Urinary bladder (tissue), 4 donors: ENCODE measurements at places on chromosomes 13 and 19.

DNA sequence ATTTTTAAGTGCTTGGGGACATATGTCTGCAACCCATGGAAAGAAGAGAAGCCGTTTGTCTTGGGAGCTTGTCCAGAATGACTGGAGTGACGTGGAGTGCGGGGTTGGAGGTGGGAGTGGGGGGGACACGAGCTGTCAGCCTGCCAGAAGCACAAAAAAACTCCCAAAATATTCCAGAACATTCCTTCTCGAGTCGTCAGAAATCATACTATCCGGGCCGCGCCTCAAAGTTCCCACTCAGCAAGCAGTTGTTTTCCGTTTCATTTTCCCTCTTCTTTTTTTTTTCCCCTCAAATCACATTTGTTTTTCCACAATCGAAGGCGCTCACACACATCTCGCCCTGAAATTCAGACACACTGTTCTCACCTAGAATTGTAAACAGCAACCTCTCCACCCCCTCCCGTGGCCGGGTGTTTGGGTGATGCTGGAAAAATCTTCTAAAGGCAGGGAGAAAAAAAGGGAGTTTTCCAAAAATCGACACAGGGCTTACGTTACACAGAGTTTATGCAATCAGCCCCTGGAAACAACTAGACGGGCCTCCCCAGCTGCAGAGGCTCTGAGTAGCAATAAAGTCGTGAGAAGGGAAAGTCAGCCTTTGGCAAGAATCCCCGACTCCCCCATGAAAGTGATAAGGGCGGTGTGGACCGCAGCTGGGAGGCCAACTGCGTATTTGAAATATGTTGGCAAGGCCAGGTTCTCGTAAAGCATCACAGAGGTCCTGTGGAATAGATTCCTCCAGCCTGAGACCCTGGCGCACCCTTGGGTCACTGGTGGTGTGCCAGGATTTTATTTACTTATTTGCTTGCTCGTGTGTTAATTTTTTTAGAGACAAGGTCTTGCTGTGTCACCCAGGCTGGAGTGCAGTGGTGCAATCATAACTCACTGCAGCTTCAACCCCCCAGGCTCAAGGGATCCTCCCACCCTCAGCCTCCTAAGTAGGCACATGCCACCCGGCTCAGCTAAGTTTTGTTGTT is 31.2 kb upstream of the KLF2 start:
- peak; percentile 93 for DNase-seq

- no peak for DNase-seq
Measured at GRCh38 chr13:67306742-67307141, 76.6 kb upstream of the PCDH9 start.

GRCh38 chr19:53789708-53790678 is 34.1 kb downstream of the NLRP12 start:
- DNase-seq, result no peak

GRCh38 chr19:39709026-39709872 is 5.0 kb downstream of the LGALS14 start:
- no peak for DNase-seq

- no peak for DNase-seq
Measured at GRCh38 chr13:48402325-48402932, 10.5 kb downstream of the LPAR6 start.

DNA sequence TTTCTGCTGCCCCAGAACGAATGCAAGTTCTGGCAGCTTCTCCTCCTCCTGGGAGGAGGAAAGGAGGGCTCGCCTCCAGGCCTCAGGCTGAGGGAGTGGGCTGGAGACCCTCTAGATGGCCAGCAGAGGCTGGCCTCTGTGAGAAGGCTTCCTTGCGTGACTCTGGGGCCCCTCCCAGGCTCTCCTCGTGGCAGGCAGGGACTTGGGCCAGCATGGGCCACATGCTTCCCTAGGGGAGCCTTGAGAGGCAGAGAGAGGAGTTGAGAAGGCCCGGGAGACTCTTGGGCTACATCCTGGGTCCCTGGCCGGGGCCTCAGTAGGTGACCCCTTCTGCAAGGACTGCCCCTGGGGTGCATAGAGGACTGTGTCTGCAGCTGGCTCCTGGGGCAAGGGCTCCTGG is 25.9 kb downstream of the LYL1 start:
- DNase-seq, result no peak

DNA sequence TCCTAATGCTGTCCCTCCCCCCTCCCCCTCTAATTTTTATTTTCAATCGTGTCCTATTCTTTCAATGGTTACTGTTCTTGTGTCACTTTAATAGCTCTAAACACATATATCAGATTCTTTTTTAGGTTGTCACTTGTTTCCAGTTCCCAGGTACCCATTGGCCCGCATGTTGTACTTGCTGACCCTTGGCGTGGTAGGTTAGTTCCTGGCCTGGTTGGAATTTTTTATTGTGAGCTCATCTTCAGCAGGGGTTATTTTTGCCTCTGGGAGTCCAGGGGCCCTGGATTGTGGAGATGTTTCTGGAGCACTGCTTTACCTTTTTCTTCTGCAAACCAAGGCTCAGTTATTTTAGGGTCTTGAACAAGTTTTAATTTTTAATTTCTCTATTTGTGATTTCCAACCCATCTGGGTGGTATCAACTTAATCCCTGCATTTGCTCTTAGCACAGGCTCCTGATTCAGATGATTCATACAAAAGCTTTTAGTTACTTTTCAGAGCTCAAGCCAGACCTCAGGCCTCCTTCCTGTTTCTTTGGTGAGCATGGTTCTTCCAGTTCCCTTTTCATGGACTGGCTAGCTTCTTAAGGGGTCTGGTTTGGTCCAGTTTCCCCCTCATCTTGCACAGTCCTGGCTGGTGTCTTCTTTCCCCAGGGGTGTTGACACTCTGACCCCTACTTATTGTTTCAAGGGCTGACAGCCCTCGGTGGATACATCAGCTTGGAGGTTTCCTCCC is 220.5 kb downstream of the TM9SF2 start:
- no peak for DNase-seq

- DNase-seq, result no peak
Measured at GRCh38 chr19:35208121-35208520, 20.4 kb downstream of the FAM187B start.

DNA sequence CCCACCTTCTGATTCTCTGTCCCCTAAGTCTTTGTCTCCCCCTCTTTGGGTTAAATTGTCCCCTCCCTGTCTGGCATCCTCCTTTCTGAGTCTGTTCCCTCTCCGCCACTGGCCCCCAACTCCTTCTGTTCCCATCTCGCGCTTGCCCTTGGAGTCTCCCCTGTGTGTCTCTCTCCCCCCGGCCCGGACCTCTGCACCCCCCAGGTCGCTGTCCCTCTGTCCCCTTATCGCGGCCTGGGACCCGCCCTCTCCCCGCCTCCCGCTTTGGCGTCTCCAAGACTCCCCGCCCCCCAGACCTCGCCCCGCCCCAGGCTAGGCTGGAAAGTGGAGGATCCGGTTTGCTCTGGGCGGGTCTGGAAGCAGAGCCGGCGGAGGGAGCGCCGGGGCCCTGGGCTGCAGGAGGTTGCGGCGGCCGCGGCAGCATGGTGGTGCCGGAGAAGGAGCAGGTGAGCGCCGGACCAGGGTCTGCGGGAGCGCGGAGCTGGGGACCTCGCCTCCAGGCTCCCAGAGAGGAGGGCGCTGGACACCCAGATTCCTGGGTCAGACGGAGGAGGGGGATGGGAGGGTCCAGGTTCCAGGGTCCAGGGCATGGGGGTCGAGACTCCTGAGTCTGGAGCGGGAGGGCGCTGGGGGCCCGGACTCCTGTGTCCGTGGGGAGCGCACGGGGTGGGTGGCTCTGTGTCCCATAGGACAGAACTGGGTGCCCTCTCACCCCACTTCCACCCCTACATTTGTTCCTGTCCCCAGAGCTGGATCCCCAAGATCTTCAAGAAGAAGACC is at the start of gene TRPM4:
TRPM4 (plus strand) TSS at position 348 of the 780 bp plus-strand sequence; CDS start at position 423, 75 bp downstream.
- peak; percentile 84 for DNase-seq

DNA sequence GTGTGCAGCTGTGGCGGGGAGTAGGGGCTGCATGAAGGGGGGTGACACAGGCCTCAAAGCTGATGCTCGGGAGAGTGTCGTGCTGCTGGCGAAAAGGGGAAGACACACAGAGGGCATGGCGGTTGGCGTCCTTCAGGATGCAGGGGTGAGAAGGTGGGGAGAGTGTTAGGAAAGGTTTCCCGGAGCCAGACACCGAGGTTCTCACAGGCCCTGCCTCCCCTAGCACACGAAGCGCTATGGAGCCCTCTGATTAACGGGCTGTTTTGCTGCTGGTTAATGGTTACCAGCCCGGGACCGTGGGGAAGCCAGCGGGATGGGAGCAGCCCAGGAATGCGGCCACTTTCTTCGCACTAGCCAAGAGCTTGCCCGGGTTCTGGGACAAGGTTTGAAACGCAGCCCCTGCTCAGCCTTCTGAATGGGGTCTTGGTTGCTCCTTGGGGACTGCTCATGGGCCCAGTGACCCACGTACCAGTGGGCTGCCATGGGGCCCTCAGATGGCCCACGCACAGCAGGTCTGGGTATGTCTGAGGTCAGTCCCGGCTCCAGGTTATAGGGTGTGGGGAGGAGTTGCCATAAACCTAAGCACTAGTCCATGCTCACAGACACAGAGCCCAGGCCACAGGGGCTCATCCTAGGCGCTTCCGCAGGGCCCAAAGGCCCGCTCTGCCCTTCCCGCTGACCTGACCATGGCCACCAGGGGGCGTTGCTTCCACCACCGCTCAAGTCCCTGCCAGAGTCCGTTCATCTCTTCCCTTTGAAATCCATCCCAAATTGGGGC is 31.3 kb upstream of the ISYNA1 start:
- no peak for DNase-seq

GRCh38 chr13:56066321-56066720 is 1074.4 kb upstream of the PRR20A start:
- no peak for DNase-seq

GRCh38 chr13:90798381-90798780 is 549.1 kb upstream of the MIR17HG start:
- no peak for DNase-seq

DNA sequence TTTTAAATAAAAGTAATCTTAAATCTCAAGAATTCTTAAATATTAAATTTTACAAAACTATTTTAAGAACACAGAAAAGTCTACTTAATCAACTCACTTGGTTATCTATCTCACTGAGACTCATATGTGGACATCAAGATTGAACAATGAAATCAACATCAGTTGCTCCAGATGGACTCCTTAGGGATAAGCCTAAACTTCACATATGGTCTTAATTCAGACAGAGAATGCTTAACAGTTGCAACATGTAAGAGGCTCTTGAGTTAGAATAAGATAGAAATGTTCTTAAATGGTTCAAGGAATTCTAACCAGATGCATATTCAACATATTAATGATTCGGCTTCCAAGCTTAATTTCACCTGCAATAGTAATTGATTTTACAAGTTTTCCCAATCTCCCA is 1730.9 kb downstream of the PCDH9 start:
- no peak for DNase-seq

DNA sequence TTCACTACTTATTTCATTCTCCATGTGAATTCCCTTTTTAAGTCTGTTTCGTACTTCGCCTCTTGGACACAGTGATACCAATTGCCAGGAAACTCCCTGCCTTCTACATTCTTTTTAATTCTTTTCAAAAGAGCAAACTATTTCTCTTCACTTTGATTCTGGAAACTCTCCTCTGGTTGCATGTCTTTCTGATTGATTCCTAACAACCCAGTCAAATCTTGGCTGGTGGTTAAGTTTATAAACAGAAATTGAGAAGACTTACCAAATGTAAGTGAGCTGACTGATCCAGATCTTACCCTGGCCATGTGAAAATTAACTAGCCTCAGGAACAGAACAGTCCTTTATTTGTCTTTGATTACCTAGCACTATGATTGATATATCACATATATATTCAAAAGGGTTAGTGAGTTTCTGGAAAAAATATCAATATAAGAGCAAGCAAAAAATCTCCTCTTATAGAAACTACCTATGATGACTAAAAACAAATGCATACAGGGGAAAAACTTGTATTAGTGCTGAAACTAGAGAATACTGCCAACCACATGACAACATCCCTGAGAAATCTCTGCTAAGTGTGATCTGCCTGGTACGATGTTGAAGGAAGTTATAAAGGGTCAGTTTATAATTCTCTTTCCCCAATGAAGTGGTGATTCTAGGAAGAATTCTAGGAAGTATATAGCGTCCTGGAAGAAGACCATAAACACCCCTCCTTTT is 152.6 kb upstream of the HTR2A start:
- DNase-seq, result no peak

DNA sequence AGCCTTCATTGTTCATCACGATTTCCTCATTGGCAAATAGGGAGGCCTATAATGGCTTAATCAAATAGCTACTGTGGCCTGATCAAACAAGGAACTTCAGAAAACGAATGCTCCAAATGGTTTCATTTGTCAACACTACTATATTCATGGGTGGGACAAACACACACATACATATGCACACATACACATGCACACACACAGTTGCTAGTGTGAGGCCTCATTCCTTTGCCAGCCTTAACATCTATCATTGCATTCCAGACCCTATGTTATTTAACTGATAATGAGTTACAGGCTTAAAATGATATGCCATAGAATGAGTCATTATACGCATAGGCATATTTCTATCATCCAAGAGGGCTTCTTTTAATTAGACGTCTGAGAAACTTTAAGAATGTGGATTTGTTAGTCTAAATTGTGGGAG is 140.2 kb downstream of the KLF5 start:
- DNase-seq, result no peak

GRCh38 chr19:9847087-9847671 is 12.1 kb downstream of the PIN1 start:
- no peak for DNase-seq

DNA sequence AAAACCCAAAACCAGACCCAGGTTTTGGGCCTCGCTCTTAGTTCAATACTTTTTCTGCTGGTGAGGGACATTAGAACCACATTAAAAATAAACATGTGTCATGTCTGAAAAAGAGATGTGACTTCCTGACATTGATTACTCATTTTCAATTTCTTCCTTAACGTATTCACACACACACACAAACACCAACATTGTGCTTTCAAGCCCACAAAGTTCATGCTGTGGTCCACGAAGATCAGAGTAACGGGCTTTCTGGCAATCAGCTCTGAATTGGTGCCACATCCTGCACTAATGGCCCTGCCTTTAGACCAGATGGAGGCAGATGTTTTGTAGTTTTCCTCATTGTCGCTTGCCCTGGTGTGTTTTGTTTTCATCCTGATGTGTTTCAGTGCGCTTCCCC is 47.9 kb upstream of the POMP start:
- no peak for DNase-seq

DNA sequence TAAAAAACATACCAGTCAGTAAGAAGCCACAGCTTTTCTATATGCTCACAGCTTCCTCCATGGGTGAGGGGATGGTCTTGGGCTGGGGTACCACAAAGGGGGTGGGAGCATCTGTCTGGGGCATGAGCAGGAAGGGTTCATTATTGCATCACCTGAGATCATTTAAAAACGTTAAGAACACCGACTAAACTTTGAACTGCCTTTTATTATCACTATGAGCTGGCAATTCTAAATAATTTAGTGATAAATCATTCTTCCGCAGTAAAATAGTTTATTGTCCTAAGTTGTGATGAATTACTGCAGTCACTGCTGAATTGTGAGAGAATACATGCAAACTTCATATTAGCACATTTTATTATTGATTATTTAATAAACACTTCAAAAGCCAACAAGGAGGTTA is 71.6 kb downstream of the KL start:
- no peak for DNase-seq

GRCh38 chr13:40812102-40812501 is 22.7 kb downstream of the SLC25A15 start:
- no peak for DNase-seq

- no peak for DNase-seq
Measured at GRCh38 chr13:39961036-39961435, 305.6 kb downstream of the COG6 start.
